Muscle of back (tissue), 13 donors: ENCODE measurements at places on chromosomes 3 and 15.
A peak's percentile ranks its signal among the peaks of the same experiment; 100 is the strongest.

GRCh38 chr15:66356077-66356358 is 467 bp downstream of the TIPIN start:
- DNase-seq = no peak

- no peak for DNase-seq
Observed at GRCh38 chr3:58072052-58072762, 64.0 kb downstream of the FLNB start.

- peak; percentile 6 for DNase-seq
Observed at GRCh38 chr15:52794665-52795463, 4.7 kb upstream of the ONECUT1 start.

- DNase-seq = no peak
Observed at GRCh38 chr3:5739949-5740348, 552.4 kb downstream of the EDEM1 start.

DNA sequence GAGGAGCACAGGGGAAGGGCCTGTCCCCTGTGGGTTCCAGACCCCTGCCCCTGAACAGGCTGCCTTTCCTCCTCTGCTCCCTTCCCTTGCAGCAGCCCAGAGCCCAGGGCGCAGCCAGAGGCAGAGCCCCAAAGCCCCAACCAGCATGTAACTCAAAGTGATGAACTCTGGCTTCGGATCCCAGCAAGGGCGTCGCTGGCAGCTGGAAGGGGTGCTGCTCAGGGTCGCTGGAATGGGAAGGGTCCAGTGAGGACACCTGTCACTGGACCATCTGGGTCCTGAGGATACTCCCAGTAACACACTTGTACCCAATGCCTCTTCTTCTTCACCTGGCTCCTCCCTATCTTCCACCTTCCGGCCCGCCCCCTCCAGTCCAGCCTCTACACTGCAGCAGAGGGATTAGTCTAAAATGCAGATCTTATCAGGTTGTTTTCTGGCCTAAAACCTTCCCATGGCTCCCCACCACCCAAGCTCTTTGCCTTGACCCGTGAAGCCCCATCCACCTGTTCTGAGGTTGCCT is 64.0 kb downstream of the SLC6A1 start:
- DNase-seq = no peak

- DNase-seq = no peak
Observed at GRCh38 chr15:45588219-45588875, 1.2 kb downstream of the BLOC1S6 start.

DNA sequence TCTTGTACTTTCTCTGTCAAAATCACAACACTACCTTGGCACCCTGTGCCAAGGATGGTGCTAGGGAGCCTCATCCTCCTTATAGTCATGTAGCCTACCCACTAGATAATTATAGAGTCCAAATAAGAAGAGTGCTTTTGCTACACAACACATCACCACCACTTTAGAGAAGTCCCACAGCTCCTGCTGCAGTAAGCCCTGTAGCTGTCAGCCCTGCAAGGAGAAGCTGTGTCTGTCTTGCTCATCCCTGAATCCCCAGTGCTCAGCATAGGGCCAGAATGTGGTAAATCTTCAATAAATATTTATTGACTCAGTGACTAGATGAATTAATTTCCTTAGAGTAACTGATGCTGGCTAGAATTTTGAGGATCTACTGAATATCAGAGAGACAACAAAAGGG is 190.8 kb downstream of the ZNF621 start:
- DNase-seq = no peak

DNA sequence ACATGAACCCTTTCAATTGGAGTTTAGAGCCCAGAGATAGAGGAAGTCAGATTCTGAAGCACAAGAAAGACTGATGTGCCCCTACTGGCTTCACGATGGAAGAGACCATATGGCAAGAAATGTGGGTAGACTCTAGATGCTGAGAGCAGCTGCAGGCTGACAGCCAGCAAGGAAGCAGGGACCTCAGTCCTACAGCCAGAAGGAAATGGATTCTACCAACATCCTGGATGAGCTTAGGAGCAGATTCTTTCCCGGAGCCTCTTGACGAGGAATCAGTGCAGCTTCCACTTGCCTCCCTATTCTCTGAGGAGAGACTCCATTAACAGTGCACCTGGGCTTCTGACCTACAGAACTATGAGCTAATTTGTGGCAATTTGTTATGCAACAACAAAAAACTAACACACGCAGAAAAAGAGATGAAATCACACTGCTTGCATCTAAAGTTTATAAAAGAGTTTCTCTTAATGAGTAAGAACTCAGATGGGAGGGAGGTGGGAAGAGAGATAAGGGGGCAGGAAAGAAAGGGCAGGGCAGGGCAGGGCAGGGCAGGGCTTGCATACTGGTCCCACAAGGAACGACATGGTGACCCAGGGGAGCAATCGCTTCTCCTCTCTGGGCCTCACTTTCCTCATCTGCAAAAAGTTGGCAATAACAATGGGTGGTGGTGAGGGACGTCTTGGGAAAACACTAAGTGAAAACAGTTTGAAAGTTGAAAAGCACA is 440.9 kb downstream of the FOXP1 start:
- no peak for DNase-seq

- DNase-seq = peak; percentile 22
Observed at GRCh38 chr3:105232553-105232952, 134.2 kb upstream of the ALCAM start.

DNA sequence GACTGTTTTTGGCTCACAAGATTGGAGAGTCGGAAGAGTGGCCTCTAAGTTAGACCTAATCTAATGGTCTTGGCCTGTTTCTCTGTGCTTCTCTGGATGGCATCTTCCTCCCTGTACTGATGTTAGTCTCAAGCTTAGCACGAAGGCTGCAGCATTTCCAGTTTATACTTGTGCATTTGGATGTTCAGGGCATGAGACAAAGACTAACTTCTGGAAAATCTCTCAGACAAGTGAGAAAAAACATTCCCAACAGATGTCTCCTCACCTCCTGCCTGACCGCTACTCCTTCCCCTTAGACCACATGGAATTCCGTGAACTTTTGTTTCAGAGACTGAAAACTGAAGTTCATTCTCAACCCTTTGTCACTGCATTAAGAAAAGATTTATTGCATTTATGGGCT is 410.8 kb upstream of the MCTP2 start:
- peak; percentile 14 for DNase-seq

DNA sequence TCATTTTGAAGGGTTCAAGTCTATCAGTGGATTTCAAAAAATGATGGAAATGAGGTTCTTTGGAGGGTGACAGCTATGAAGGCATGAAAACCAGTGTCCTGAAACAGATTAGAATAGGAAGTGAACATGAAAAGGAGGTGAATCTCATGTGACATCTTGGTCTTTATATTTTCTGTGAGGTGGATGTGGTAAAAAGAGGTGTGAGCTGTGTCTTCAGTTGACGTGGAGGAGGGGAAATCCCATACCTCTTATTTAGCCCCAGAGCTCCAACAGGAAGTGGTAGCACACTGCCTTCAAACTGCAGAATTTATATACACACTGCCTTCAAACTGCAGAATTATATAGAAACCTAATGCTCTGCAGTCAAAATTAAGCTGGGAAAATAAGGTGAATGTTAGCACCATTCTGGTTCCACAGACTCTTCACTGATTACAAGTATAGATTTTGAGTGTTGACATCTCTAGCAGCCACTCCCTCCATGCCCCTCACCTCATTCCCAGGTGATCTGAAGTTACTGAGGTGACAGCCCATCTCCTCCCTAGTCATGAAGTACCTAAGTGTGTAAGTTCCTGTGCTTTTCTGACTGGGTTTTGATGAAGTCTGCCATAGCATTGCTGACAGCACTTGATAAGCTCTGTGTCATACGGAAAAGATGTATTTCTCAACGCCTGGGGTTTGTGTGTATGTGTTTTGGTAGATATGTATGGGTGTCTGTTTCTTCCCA is 2.7 kb downstream of the RAB8B start:
- DNase-seq = no peak

GRCh38 chr3:73148682-73149081 is 87.2 kb downstream of the EBLN2 start:
- DNase-seq = no peak

GRCh38 chr15:90348456-90348855 is 3.6 kb upstream of the ZNF774 start:
- no peak for DNase-seq

DNA sequence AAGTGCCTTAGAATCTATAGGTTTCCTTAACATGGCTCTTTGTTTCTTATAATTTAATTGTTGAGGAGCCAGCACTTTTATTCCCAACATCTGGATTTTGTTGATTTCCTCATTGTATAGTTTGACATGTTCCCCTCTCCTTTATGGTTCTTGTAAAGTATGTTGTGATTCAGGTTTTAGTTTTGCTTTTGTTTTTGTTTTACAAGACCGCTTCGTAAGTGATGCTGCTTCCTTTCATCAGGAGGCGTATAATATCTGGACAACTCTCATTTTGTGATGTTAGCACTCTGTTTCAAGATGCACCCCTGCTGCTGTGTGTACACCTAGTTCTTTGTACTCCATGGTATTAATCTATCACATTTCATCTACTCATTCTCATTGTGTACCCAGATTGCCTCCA is 48.7 kb downstream of the SLC49A4 start:
- DNase-seq = no peak

GRCh38 chr3:128515967-128516366 is 23.0 kb upstream of the GATA2 start:
- no peak for DNase-seq

DNA sequence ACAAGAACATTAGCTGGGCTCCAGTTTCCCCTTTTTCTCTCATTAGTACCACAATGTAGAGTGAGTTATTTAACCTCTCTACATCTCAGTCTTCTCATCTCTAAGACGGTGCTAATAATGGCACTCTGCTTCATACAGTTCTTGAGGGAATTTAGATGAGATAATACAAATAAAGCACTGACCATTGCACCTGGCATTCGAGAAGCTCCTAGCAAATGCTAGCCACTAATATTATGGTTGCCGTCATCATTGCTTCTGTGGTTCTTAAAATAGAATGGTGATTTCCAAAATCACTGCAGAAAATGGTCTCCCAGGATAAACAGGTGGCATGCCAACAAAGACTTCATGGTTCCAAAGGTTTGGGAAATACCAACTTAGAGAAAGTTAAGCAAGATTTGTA is 213.0 kb downstream of the RORA start:
- DNase-seq = no peak

GRCh38 chr15:58777107-58777506 is 6.0 kb downstream of the MINDY2 start:
- no peak for DNase-seq

- DNase-seq = peak; percentile 41
Observed at GRCh38 chr15:93179072-93179471, 90.1 kb upstream of the RGMA start.

DNA sequence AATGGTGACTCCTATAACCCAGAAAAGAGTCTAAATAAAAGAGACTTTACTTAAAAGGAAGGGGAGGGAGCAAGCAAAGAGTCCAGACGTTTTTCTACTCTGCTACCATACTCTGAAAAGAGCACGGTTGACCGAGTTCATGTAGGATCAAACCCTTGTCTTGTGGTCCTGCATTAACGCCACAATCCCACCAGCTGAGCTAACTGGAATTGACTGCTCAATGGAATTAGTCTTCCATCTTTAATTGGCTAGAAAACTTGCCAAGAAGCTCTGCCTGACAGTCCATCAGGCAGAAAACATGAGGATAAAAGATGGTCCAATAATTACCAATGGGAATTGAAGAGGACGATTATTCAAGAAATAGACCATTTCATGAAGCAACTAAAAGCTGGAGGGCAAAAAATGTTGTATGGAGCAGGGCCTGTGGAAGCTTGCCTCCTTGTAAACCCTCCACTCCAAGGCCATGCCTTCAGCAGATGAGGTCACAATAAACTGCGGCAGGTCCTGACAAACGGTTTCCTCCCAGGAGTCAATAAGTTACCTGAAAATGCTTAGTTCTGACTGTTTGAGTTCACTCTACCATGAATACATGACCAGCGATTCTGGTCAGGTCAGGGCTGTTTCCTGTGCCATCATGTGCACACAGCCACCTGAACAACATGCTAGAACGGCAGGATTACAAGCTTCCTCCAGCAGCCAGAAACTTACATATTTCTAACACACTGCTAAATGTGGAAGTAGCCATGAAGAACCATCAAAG is 35.6 kb upstream of the ARHGEF3 start:
- DNase-seq = no peak

DNA sequence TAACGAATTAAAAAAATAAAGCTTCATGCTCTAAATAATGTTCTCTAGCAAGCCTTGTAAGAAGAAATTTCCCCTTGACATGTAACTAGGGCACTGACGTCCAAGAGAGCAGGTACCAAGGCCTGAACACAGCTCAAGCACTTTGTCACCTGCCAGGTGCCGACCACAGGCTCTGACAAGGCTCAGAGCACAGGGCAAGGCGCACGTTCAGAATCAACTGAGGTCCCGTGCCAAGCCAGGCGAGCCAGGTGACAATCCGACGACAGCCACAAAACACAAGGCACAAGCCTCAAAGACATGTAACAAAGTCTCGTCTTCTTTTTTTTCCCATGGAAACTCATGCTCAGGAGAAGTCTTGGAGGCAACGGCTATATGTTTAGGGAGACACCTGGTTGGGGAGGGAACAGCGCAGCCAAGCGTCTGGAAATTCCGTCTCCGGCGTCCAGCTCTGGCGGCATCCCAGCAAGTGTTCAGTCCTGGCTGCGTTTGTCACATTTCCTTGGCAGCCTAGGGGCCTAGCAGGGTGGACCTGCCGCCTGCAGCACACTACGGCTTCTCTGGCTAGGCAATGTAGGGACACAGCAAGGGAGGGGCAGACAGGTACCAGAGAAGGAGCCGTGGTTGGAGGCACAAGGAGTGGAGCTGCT is 76.7 kb downstream of the ADAMTS17 start:
- DNase-seq = peak; percentile 68

- DNase-seq = no peak
Observed at GRCh38 chr15:33080006-33080405, 114.5 kb downstream of the FMN1 start.

- DNase-seq = peak; percentile 11
Observed at GRCh38 chr3:44114142-44114541, 127.5 kb upstream of the TOPAZ1 start.

DNA sequence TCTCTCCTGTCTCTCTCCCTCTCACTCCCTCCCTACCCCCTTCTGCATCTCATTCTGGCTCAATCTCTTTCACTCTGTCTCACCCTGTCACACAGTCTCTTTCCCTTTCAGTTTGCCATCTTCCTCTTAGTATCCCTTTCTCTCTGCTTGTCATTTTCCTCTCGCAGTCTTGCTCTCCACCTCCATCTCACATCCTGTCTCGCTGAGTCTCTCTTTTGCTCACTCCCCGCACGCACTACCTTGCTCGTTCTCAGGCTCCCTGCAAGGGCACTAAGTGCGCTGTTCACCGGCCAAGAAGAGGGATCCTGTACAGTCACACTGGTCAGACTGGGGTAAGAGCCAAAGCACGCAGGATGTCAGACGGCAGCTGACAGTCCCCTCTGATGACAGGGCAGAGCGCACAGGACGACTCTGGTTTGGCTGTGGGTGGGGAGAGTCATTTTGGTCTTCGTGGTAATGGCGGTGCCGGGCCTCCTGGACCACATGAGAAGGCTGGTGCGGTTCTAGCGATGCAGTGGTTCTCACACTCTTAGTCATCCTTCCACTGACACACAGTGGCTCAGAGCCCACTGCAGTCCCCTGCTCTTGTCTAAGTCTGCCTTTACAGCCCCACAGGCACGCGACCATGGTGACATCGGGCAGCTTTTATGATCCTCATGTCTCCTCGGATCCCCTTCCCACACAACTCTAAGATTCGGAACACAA is 356.8 kb downstream of the FOXP1 start:
- DNase-seq = no peak

- DNase-seq = no peak
Observed at GRCh38 chr3:141371882-141372281, 3.6 kb downstream of the ZBTB38 start.

- no peak for DNase-seq
Observed at GRCh38 chr3:114450008-114450596, 156.3 kb downstream of the TIGIT start.

- no peak for DNase-seq
Observed at GRCh38 chr3:57170946-57171345, 5.8 kb upstream of the IL17RD start.

GRCh38 chr3:80733522-80734176 is 965.9 kb upstream of the ROBO1 start:
- peak; percentile 10 for DNase-seq
